ENCODE measurements at places on chromosomes 4 and X.

GRCh38 chrX:17456526-17456925 is 81.5 kb downstream of the NHS start:
- H3K4me1 ChIP-seq, result no peaks in the 10 kb centered on the region
- no peaks in the 10 kb centered on the region for H3K27me3 ChIP-seq
- no peak overlapping the region for H3K4me3 ChIP-seq
- no peak for DNase-seq

- no peaks in the 10 kb centered on the region for H3K36me3 ChIP-seq
- H3K4me3 ChIP-seq, result no peak overlapping the region
- no peak overlapping the region for H3K27ac ChIP-seq
- H3K27me3 ChIP-seq, result no peaks in the 10 kb centered on the region
These were observed 10.4 kb upstream of the PGAM4 start for GRCh38 chrX:77979870-77980269.

DNA sequence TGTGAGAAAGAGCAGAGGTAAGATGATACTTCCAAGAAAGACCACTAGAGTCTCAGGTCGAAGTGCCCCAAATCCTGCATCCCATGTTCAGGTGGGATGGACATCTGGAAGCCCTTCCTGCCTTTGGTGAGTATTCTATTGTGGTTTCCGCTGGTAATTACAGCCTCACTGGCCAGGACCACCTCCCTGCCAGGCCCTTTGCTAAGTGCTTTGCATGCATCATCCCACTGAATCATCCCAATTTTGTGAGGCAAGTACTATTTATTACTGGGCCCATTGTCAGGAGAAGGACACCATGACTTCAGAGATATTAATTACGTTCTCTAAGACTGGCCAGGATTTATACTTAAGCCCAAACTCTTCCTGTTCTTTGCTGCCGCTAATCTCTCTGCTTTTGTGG is 10.7 kb upstream of the PASD1 start:
- no peak overlapping the region for H3K27ac ChIP-seq
- H3K4me3 ChIP-seq, result no peak overlapping the region
- no peaks in the 10 kb centered on the region for H3K36me3 ChIP-seq
- no peak for DNase-seq
- H3K27me3 ChIP-seq, result no peaks in the 10 kb centered on the region

DNA sequence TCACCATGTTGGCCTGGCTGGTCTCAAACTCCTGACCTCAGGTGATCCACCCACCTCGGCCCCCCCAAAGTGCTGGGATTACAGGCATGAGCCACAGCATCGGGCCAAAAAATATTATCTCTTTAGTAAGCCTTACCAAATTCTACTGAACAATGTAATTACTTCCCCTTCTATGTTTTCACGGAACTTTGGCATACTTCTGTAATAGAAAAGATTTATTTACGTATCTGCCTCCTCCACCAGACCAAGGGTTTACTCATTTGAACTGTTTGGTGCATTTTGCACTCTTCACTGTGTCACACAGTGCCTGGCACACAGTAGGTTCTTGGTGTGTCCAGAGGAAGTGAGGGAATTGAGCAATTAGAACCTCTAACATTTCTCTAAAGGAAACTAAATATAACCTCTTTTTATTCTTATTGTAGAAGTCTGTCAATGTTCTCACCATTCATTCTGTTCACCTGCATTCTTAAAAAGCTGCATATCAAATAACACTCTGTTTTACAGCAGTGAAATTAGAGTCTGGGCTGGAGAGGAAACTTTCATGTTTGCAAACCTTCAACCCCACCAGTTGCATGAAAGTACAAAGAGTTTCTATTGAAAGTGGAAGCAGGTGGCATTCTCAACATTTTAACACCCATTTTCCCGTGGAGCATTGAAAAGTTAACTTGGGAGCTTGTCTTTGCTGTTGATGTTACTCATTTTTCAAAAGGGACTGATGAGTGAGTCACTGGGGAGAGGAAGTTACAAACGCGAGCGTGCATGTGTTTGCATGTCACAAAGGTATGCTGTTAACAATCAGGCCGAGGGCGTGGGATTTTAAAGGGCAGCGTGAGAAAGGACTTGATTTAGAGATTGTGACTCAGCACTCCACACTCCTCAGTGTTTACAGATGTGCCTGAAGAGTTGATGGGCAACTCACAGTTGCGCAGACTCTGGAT is 314.1 kb downstream of the STK32B start:
- H3K4me3 ChIP-seq, result no peak overlapping the region
- H3K27me3 ChIP-seq, result no peaks in the 10 kb centered on the region
- H3K36me3 ChIP-seq, result no peaks in the 10 kb centered on the region
- no peaks in the 10 kb centered on the region for H3K4me1 ChIP-seq
- H3K27ac ChIP-seq, result no peak overlapping the region

DNA sequence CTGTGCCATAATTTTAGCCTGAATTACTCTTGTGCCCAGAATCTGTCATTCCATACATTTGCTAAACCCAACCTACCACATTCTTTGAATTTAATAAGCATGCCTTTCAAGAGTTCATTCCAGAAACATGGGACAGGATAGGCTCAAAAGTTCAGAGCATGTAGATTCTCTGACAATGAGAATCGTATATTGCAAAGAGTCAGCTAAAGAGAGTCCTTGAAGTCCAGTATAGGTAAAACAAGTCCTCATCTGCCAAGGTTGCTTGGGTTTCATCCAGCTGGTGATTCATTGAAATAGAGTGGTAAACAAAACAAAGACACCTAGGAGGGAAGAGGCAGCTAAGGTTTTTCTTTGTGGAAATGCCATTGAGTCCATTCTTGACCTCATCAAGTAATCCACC is 249.3 kb upstream of the DIPK2B start:
- no peaks in the 10 kb centered on the region for H3K4me1 ChIP-seq
- no peak overlapping the region for H3K4me3 ChIP-seq
- H3K36me3 ChIP-seq, result no peaks in the 10 kb centered on the region
- H3K27me3 ChIP-seq, result no peaks in the 10 kb centered on the region
- no peak overlapping the region for H3K27ac ChIP-seq
- no peak for DNase-seq

- H3K4me1 ChIP-seq, result peaks cover 32% of the 10 kb centered on the region
- H3K27me3 ChIP-seq, result no peaks in the 10 kb centered on the region
- H3K36me3 ChIP-seq, result no peaks in the 10 kb centered on the region
- H3K4me3 ChIP-seq, result no peak overlapping the region
These were observed 67.9 kb downstream of the PPP3CA start for GRCh38 chr4:101279377-101279871.

DNA sequence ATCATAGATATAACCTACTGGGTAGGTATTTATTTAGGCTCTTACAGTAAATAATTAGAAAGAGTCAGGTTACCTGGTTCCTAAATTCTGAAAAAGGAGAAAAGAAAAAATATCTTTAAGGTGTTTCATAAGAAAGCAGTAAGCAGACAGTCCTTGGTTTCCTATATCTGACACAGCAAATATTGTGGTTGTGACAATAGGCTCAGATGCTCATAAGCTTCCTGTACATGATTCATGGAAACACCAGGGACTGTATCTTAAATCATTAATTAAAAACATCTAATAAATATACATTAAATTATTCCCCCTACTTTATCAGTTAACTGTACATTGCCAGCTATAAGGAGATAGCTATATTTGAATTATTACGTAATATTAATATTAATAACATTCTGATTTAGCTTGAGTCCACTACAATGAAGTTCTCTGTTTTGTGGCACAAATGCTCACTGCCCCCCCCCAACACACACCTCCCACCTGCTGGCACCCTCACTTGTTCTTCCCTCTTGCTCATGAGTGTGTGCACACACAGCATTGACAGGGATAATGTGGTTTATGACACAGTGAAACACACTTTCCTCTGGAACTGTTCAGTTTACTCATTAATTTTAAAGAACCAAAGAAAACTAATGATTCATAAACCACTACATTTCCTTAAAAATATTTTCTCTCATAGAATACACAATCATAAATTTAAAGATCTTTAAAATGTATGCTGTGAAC is 187.4 kb downstream of the NR3C2 start:
- H3K27me3 ChIP-seq, result no peaks in the 10 kb centered on the region
- H3K4me1 ChIP-seq, result no peaks in the 10 kb centered on the region
- no peak overlapping the region for H3K27ac ChIP-seq
- H3K4me3 ChIP-seq, result no peak overlapping the region

GRCh38 chr4:155972098-155972497 is 18.4 kb upstream of the CTSO start:
- H3K27ac ChIP-seq, result no peak overlapping the region
- H3K36me3 ChIP-seq, result no peaks in the 10 kb centered on the region
- no peak overlapping the region for H3K4me3 ChIP-seq
- no peaks in the 10 kb centered on the region for H3K4me1 ChIP-seq

DNA sequence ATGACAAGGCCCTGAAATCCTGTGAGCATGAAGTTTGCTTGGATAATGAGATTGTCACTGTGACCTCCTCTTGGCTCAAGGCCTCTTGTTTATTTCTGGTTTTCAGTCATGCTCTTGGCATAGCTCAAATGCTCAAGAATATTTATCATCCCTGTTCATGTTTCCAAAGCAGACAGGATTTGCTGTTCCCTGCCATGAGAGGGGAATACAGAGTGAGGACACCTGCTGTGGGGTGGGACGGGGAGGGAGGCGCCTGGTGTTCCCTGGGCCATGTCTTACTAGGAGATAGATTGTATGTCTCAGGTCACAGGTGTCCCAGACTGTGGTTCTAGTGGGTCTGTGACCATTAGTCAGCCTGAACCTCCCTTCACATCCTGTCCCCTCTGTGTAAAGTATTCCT is 34.9 kb upstream of the SH3RF1 start:
- H3K4me1 ChIP-seq, result no peaks in the 10 kb centered on the region
- no peak for DNase-seq
- no peaks in the 10 kb centered on the region for H3K36me3 ChIP-seq
- H3K27me3 ChIP-seq, result no peaks in the 10 kb centered on the region
- H3K4me3 ChIP-seq, result no peak overlapping the region

All from thoracic aorta (tissue), 2 donors.